ENCODE measurements at places on chromosomes 11 and 22.

- DNase-seq: no peak
These were observed 2.8 kb downstream of the NRGN start for GRCh38 chr11:124742555-124742954.

- DNase-seq: no peak
These were observed 108.4 kb upstream of the TIMP3 start for GRCh38 chr22:32693102-32693501.

DNA sequence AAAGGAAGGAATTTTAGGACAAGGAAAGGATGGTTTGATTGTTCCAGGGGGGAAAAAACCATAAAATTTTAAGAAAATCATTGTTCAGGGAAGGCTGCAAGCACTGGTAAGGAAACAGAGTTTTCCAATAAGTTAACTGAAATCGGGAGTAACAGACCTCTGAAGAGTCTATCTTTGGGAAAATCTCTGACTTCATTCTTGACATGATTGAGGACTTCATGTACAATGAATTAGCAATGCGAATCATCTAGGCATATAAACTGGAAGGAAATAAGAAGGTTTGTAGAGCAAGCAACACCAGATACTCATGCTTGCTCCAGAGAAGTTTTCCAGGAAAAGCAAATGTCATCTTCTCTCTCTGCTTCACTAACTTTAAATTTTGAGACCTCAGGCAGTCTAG lies 18.5 kb downstream of the APLP2 start:
- no peak for DNase-seq

DNA sequence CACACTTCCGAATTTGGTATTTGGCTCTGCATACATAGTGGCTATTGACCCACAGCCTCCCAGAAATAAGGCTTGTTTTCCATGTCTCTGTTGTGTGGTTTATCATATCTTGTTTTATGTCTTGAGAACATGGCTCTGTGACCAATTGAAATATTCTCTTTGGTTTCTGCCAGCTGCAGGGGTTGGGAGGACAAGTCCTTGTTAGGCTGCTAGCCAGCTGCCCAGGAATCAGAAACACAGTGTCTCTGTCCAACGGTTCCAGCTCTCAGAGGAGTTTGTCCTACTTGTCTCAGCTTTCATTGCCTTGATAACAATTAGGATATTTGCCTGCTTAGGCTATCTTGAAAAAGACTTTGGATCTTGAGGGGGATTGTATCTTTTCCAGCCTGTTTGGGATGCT lies 6.0 kb upstream of the SLC7A4 start:
- no peak for DNase-seq

DNA sequence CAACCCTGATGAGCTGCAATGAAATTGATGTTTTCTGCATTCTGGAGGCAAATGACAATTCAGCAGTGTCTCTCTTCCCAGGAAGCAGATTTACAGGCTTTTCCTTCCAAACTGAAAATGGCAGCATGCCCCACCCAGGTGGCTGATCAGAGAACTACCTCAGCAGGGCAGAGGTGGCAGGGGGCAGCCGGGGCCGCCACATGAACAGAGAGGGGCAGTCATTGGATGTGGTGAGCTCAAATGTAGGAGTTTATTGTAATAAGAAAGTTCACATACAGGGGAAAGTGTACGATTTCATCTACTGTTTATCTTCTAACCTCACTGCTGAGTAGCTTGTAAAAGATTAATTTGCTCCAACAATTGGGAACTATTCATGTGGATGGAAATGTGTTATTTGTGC lies 15.7 kb upstream of the PARVA start:
- no peak for DNase-seq

- DNase-seq: no peak
These were observed 43.5 kb downstream of the TPCN2 start for GRCh38 chr11:69092263-69092662.

GRCh38 chr22:30114361-30114760 lies 34.1 kb downstream of the HORMAD2 start:
- DNase-seq: no peak

GRCh38 chr11:8093931-8094575 lies 13.0 kb downstream of the TUB start:
- DNase-seq: no peak

GRCh38 chr11:71093783-71094182 lies 158.6 kb downstream of the SHANK2 start:
- no peak for DNase-seq

DNA sequence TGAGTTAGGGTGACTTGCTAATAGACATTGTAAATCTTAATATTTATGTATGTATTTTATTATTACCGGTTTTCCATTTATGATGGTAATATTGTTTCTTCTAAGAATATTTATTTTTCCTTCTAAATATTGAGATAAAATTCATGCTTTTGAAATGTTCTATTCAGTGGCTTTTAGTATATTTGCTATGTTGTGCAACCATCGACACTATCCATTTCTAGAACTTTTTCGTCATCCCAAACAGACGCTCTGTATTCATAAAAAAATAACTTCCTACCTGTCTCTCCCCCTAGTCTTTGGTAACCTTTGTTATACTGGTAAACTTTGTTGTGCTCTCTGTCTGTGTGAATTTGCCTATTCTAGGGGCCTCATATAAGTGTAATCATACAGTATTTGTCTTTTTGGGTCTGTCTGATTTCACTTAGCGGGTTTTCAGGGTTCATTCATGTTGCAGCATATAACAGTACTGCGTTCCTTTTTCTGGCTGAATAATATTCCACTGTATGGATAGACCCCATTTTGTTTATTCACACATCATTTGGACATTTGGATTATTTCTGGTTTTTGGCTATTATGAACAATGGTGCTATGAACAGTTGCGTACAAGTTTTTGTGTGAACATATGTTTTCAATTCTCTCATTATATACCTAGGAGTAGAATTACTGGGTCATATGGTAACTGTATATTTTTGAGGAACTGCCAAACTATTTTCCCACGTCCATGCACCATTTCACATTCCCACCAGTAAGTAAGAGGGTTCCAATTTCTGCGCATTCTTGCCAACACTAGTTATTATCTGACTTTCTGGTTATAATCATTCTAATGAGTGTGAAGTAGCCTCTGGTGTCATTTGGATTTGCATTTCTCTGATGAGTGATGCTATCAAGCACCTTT lies 15.9 kb downstream of the NEAT1 start:
- no peak for DNase-seq

DNA sequence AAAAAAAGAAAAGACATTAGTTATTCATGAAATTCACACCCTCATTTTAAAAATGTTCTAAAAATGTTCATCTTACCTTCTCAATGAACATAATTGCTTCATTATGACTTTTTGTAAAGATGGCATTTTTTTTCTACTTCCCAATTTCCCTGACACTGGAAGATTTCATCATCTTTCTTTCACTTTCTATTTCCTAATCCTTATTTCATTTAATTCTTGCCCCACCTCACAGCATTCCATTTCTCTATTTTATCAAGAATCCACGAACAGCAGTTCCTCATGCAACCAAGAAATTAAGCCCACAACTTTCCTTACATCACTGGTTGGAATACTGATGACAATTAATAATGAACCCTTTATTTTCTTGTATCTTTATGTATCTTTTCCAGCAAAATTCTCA lies 1.9 kb downstream of the PATL1 start:
- DNase-seq: no peak

GRCh38 chr11:12741671-12742216 lies 67.5 kb downstream of the TEAD1 start:
- no peak for DNase-seq

- no peak for DNase-seq
These were observed 17.7 kb downstream of the APLP2 start for GRCh38 chr11:130087294-130087926.

- DNase-seq: no peak
These were observed 63.4 kb downstream of the AAMDC start for GRCh38 chr11:77884186-77884828.
